ENCODE measurements at places on chromosomes 1 and 21. TPM values are rescaled to one million over a fixed set of nuclear protein-coding genes. Genes with fewer than 3 reads are reported as not detected.

SPRR1B gene
- not detected for total RNA-seq

FAM163A gene
- not detected for total RNA-seq

CNR2 gene
- not detected for total RNA-seq

UMODL1 gene
- 0.18 TPM for total RNA-seq

SLC22A15 gene
- 0.16 TPM for total RNA-seq

PDC gene
- not detected for total RNA-seq

CFAP141 gene
- total RNA-seq, result not detected

RPS6KA1 gene
- 154 TPM for total RNA-seq

GRCh38 chr1:18938008-18938706 lies 18.3 kb downstream of the IFFO2 start:
- DNase-seq, result no peak

- no peak for DNase-seq
Observed at GRCh38 chr1:33347650-33347992, 26.7 kb upstream of the A3GALT2 start.

DNA sequence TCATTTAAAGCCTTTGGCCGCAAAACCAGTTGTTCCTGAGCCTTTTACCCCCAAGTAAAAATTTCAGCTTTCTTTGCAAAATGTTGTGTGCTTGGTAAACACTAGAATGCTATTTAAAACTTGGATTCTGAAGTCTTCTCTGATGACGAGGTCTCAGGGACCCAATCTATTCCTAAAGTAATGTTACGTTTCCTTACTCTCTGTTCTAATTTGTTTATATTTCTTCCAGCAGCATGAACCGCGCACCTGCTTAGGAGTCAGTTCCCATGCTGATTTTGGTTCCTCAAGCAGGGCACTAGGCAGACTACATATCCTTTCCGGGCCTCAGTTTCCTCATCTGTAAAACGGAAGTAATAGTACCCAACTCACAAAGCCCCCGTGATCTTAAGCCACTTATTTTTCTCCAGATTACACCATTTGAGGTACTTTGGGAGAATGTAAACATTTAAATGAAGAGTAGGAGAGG lies 969 bp upstream of the ALDH4A1 start:
- DNase-seq, result no peak

DNA sequence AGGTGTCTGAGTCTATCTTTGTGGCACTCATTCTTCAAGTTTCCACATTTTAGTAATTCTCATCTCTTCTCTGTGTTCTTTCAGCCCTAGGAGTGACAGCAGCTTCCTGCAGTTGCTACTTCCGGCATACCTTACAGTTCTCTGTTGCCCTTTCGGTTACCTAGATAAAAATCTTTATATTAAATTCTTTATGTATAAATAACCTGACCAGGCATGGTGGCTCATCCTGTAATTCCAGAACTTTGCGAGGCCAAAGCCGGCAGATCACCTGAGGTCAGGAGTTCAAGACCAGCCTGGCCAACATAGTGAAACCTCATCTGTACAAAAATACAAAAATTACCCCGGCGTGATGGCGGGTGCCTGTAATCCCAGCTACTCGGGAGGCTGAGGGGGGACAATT lies 62.9 kb downstream of the CDKN2C start:
- DNase-seq, result no peak

- DNase-seq, result no peak
Observed at GRCh38 chr1:19393046-19393445, 80.9 kb downstream of the SLC66A1 start.

DNA sequence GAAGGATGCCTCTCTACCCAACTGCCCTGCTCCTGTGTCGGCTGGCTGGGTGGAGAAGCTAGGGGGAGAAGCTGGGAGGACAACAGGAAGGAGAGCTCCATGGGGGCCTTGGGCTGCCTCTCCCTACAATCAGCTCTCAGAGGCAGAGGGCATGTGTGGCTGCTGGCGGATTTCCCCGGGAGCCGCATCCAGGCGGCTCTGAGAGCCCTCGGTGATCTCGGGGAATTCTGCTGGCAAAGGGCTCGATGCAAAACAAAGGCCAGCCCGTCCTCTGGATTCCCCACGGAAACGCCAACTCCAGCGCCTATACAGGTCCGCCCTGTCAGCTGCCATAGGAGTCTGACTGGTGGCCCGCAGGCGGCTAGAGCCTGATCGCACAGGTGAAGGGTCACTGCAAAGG lies 26.4 kb upstream of the EVA1B start:
- no peak for DNase-seq

- no peak for DNase-seq
Observed at GRCh38 chr1:71087060-71087459, 6.2 kb upstream of the ZRANB2 start.

- DNase-seq, result no peak
Observed at GRCh38 chr1:196464480-196464941, 143.7 kb downstream of the KCNT2 start.

- DNase-seq, result no peak
Observed at GRCh38 chr1:6447818-6448748, 17.9 kb downstream of the TNFRSF25 start.

DNA sequence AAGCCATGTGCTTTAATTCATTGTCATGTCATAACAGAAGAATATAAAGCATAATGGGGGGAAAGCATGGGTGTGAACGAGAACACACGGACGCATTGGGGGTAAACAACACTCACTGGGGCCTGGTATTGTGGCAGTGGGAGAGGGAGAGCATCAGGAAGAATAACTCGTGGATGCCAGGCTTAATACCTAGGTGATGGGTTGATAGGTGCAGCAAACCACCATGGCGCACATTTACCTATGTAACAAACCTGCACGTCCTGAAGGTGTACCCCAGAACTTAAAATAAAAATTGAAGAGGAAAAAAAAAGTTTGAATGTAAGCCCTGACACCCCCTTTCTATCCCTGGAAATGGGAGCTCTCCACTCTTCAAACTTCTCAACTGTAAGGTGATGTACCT lies 34.9 kb upstream of the CACHD1 start:
- no peak for DNase-seq

DNA sequence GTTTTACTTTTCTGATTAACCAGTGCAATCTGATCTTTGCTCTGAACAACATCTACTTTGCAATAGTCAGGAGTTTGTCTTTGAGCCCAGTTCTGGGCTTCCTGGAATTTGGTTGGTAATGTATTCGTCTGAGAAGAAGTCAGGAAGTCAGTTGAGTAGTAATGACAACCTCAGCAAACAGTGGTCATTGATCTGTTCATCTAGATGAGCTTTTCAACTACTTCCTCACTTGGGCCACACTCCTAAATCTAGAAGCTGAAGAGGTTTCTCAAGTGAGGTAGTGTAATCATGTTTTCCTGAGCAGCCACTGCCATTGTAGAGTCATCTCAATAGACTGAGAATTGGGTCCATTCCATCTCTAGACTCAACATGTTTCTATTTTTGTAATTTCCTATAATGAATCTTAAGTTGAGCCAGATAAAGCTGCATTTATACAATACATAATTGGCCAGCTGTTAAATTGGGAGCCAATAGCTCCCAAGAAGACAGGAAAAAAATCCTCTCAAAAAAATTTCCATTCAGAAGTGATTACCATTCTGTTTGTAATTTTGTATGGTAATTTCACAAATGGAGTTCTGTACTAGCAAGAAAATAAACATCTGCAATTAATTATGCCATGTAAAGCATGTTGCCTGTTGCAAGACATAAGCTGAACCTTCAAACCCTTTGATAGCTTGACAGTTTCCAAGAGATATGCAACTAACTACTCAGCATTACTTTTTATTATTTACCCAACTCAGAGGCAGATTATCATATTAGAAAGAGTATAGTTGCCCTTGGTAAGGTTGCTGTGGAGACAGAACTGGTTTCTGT lies 49.6 kb downstream of the WDR64 start:
- no peak for DNase-seq

- DNase-seq, result no peak
Observed at GRCh38 chr1:186790101-186790500, 38.6 kb upstream of the PLA2G4A start.

DNA sequence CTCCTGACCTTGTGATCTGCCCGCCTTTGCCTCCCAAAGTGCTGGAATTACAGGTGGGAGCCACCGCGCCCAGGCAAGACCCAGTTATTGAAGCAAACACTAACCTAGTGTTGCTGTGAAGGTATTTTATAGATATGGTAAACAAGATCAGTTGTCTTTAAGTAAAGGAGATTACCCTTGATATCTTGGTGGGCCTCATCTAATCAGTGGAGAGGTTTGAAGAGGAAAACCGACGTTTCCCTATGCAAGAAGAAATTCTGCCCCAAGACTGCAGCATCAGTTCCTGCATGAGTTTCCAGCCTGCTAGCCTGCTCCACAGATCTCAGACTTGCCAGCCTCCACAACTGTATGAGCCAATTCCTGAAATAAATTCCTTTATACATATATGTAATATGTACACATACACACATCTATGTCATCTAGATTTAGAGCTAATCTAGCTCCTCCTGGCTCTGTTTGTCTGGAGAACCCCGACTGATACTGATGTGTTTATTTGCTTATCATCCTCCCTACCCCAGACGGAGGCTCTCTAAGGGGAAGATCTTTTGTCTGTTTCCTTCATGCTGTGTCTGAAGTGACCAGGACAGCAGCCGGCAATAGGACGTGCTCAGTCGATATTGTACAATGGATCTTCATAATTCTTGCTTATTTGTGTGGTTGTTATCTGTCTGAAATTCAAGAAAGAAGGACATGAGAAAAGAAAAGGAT lies 90.9 kb downstream of the IER5 start:
- no peak for DNase-seq

- no peak for DNase-seq
Observed at GRCh38 chr1:101302831-101303511, 66.2 kb downstream of the S1PR1 start.

DNA sequence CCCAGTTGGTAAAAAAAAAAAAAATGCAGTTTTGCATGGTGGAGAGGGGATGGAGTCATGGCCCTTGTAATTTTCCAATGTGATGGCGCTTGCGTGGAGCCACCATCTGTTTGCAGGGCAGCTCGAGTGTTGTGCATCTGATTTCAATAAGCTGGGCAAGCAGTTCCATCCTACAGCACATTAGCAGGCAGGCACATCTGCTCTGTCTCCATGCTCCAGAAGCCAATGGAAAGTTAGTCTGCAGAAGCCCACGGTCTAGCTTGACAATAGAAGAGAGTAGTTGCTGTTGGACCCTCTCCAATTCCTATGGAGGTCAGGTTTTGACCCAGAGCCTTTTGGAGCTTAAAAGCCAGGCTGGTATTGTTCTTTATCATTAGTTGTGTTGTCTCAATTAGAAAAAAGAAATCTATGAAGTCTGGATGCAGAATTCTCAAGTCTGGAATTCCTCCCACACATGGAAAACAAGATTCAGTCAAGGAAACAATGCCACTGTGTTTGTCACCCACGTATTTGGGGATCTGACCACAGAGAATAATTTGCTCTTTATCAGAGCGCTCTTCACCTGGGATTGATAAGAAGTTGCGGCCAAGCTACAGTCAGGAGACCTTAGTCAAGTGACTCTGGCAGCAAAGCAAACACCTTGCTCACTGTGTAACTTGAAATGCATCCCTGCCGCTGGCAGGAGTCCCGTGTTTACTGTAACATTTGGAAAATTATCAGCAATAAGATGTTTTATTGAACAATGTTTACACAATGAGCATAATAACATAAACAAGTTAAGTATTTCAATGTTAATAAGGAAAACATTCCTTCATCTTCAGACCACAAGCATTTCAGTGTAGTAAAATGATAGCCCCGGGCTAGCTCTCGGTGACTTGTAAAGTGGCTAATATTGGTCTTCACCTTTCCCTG lies 20.7 kb downstream of the NGF start:
- DNase-seq, result no peak

DNA sequence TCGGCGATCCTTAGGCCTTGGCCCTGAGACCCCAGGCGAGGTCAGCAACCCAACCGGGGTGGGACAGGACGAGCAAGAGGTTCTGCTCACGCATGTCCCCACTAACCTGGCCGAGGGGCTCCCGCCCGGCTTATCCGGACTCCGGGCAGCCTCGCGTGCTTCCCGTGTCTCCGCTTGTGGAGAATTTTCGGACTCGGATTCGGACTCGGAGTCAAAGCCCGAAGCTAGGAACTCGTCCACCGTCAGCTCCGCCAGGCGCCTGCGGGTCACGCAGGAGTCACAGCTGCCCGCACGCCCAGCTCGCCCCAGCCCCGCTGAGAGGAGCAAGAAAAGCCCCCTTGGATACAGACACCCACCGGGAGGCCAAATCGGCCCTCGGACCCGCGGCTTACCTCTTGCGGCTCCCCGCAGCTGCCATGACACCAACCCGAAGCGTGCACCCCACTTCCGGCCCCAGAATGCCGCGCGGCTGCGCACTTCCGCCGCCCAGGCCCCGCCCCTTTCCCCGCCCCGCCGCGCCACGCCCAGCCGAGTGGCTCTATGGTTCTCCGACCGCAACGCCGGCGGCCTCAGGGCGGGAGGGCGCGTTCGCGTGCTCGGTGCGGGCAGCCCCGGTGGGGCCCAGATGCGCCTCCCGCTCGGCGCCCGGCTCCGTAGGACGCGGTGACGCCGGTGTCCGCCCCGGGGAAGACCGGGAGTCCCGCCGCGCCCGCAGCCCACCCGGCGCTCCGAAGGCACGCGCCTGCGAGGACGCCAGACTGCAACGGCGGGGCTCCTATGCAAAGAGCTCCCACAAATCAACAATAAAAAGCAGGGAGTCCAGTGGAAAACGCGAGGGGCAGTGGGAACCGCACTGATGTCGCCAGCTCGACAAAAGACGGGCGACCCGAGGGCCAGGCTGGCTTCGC lies at the start of gene NOC2L:
NOC2L (minus strand) TSS at position 434 of the 908 bp plus-strand sequence; CDS start at position 418, 16 bp downstream.
- peak; percentile 91 for DNase-seq

DNA sequence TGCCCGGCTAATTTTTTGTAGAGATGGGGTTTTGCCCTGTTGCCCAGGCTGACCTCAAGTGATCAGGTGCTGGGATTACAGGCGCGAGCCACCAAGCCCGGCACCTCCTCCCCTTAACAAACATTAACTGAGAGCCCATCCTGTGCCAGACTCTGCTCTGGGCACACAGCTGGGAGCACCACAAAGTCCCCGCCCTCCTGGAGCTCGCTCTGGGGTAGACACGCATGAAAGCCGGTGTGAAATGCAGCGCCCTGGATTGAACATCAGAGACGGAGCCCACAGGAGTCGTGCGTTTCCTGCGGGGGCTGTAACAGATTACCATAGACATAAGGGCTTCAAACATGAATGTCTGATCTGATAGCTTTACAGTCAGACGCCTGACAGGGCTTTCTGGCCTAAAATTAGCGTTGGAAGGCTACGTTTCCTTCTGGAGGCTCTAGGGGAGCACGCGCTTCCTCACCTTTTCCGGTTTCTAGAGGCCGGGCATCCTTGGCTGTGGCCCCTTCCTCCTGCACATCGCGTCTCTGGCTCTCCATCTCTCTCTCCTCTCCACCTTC lies 14.3 kb downstream of the SLC27A3 start:
- no peak for DNase-seq

GRCh38 chr1:245464290-245464689 lies 309.5 kb downstream of the KIF26B start:
- no peak for DNase-seq

GRCh38 chr1:70738624-70739023 lies 309.0 kb downstream of the PTGER3 start:
- no peak for DNase-seq

- DNase-seq, result no peak
Observed at GRCh38 chr1:65103807-65104206, 44.2 kb upstream of the AK4 start.

DNA sequence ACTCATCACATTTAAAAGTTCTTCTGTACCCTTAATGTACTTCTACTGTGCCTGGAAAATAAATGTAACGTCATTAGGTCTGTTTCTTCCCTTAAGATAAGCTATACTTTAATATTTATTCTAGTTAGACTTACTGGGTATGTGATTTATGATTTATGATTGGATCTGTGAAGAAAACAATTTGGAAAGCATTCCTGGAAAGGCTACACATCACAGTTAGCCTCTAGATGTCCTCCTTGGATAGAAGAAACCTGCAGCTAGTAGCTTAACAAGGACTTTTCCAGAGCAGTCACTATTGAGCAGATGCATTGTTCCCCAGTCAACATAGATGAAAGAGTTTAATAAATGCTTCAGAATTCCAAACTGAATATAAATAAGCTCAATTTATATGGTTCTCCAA lies 22.2 kb upstream of the ABL2 start:
- no peak for DNase-seq

Measured in activated naive CD4-positive, alpha-beta T cell treated with anti-CD3 and anti-CD28 coated beads, Interleukin-2, amount 50 U/mL, for 72 hours (primary cell).